ENCODE measurements at places on chromosomes 7 and 10.

DNA sequence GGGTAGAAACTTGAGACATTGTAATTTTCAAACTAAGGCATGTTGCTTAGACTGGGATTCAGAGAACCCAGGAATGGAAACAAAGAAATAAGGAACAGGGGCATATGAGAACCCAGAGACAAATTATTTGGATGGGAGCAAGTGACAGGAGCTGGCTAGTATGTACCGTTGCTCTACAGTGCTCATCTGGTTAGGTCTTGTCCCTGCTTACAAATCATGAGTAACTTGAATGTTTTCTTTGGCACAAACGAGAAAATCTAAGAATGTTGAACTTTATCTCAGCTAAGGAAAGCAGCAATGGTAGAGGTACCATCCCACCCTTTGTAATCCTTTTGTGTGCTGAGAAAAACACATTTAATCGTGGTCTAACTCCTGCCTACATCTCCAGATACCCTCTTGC lies 116.0 kb upstream of the IMMP2L start:
- DNase-seq, result no peak

DNA sequence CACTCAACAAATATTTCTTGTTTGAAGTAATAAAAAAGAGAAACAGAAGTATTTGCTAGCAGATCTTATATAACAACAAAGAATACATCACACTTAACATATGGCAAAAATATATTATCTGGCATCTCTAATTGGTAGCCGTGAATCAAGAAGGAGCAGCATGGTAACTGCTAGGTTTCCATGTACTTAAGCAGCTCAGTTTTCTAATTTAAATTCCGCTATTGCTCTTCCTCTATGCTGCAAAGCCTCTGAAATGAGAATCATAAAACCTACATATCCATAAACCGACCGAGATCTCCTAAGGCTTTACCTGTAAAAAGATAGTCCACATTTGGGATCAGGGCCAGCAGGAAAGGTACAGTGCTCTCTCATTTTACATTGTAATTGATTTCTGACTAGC lies 76.6 kb upstream of the PTPRZ1 start:
- DNase-seq, result no peak

- DNase-seq, result no peak
Observed at GRCh38 chr10:1661859-1662437, 75.4 kb downstream of the ADARB2 start.

DNA sequence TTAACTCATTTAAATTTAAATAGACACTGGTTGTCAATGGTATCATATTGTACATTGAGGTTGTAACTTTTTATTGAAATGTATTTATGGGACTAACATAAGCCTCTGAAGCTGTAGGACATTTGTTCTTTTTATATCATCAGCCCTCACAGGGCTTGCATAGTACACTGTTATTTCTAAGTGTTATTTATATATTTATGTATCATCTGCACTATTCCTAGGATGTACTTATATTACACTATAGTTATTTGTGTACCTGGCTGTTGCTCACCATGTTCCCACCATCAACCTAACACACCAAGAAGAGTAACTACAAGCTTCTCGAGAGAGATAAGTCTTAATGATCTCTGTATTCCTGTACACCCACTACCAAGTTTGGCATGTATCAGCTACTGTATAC lies 224.7 kb downstream of the PPP1R3A start:
- no peak for DNase-seq

DNA sequence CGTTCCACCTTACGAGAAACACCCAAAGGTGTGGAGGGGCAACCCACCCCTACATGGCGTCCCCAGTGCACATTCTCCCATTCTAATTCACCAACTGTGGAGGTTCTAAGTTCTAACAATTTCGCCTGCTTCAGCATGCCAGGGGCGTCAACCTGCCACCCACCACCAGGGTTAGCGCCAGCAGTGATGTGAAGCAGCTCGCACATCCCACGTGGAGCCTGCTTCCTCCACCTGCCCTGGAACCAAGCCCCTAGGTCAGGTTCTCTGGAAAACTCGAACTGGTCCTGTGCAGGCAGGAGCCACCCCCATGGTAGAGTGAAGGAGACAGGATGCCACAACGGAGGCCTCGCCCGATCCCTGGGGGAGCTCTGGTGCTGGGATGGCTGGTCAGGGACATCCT lies 33.3 kb upstream of the FXYD4 start:
- DNase-seq, result no peak

GRCh38 chr10:51108406-51108805 lies 34.1 kb downstream of the PRKG1 start:
- DNase-seq, result no peak

DNA sequence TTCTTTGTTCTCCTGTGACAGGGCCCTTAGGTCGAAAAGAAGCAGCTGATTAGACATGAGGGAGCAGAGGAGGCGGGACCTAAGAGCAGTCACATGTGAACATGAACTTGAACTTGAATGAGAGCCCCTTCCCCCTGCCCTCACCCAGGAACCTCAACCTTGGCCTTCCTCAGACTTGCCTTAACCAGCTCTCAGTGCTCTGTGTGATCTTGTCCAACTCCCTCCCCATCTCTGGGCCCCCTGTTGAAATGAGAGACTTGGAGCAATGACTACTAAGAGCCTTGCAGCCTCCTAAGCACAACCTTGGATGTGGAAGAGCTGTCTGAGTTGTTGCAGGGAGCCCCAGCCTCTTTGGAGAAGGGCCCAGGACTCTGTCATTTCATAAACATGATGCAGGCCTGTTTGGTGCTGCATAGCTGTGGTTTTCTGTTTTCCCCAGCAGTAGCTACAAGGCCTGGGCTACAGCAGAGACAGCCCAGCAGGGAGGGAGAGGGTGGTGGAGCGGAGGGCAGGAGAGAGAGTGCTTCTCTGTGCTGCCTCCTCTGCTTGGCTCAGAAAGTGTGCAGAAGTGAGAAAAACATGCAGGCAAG lies 123.9 kb upstream of the ZMIZ1 start:
- no peak for DNase-seq

DNA sequence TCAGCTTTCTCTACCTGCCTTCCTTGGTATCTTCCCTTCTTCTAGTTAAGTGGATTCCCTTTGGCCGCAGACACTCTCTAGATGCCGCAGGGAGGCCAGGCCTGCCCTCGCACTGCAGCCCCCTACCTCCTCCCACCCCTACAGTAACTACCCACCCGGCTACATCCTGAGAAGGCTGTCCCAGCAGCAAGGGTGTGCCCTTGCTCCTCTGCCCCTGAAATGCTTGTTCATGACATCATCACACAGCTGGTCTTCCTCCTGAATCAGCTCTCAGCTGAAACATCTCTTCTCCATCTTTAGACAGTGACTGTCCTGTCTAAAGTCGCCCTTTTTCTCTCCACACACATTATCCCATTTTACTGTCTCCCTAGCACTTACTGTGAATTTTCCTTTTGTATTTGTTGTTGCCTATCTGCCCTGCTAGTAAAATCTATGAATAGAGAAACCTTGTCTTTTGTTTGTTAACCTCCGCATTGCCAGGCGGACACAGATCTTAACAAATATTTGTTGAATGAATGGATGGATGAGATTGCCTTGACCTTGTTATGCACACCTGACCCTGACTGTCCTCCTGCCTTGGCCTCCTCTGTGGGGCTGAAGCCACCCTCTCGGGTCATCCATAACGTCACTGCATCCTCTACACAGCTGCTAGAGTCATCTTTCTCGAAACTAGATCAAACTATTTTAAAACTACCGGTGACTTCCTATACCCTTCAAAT lies 108.9 kb upstream of the GATA3 start:
- no peak for DNase-seq

Data from NCI-H774 (cell line).